ENCODE measurements at places on chromosomes 12 and 14. TPM values are rescaled to one million over a fixed set of nuclear protein-coding genes. Genes with fewer than 3 reads are reported as not detected.

The SLC17A8 gene
- total RNA-seq: not detected

GRCh38 chr14:68612049-68612448, 180.8 kb downstream of the ZFP36L1 start:
- peak; percentile 45 for DNase-seq

GRCh38 chr14:79090641-79091180, 920.5 kb downstream of the NRXN3 start:
- no peak for DNase-seq

The MORN3 gene
- total RNA-seq: not detected

Measured in left ventricle myocardium inferior (tissue), 1 donor.